Activated CD4-positive, CD25-positive, alpha-beta regulatory T cell treated with anti-CD3 and anti-CD28 coated beads, Interleukin-2, amount 50 U/mL, for 16 hours (primary cell): ENCODE measurements at places on chromosomes 5 and 9.

- DNase-seq, result no peak
Observed at GRCh38 chr5:1729641-1730486, 69.8 kb downstream of the MRPL36 start.

DNA sequence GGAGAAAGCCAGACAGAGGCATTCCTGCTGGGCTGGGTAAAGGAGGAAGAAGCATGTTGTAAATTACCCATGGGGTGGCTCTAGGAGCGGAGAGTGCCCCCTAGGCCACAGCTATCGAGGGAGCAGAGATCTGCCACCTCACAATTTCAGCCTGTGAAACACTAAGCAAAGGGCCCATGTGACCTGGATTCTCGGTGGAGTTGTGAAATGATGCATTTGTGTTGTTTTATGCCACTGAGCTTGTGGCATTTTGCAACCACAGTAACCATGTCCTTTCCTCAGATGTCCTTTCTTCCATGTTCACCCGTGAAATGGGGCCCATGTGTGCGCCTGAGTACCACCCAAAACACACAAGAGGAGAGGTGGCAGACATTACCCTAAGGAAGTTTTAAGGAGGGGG is 159.3 kb downstream of the SYK start:
- DNase-seq, result no peak

DNA sequence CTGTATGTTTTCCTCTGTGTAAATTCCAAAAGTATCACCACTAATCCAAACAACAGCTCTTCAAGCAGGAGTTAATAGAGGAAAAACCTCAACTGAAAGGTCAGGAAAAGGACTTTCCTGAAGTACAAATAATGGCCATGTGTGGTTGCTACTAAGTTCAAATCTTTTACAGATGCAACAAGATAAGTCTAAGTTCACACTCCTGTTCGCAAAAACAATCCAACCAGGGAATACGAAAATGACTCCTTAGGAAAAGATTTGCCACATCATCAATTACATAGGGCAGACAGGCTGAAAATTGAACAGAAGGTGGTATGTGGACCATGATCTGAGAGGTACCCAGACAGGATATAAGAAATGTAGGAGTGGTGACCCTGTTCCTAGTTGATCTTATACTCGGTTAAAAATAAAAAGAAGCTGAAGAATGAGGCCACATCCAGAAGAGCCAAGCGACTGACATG is 210.2 kb downstream of the TSSK1B start:
- no peak for DNase-seq

GRCh38 chr9:9846557-9846956 is 766.2 kb downstream of the PTPRD start:
- no peak for DNase-seq

DNA sequence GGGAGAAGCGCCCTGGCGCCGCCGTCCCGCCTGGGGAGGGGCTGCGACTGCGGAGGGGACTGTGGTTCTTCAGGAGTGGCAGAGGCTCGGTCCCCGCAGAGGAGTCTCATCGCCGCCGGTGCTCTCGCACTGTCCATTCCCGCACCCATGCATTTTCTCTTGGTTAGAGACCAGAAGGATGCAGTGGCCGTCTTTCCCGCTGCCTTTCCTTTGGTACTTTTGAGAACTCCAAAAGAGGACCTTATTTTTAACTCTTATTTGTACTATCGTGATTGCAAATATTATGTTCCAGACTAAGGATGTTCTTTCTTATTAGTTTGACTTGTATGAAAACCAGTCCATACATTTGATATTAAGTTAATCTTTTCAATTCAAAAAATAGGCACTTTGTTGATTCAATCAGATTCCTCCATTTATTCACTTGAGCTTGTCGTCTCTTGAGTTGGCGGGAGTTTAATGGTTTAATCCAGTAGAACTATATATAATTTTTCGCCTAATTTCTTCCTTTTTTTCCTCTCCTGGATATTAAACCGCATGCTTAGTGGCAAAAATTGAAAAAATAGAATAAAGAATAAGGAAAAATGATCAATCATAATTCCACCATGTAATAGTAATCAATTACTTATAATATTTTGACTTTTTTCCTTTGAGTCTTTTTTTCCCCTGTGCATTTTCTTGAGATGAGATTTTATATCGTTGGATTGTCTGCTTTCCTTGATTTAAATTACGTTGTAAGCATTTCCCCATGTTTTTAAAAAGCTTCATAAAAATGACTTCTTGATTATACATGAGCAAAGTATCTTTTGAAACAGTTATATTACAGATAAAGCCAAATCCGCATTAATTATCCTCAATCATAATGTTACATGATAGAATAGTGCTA is 861 bp downstream of the ZFYVE16 start:
- DNase-seq, result peak; percentile 14

- DNase-seq, result no peak
Observed at GRCh38 chr5:82332886-82333615, 54.9 kb upstream of the RPS23 start.

DNA sequence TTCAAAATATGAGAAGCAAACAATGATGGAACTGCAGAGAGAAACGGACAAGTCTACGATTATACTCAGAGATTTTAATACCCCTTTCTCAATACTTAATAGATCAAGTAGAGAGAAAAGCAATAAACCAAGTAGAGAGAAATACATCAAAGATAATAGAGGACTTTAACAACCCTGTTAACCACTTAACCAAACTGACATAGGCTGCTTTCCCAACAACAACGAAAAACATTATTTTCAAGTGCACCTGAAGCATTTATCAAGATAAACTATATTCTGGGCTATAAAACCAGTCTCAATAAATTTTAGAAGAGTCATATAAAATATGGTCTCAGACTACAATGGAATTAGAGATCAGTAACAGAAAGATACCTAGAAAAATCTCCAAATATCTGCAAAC is 67.4 kb downstream of the GNAQ start:
- no peak for DNase-seq

DNA sequence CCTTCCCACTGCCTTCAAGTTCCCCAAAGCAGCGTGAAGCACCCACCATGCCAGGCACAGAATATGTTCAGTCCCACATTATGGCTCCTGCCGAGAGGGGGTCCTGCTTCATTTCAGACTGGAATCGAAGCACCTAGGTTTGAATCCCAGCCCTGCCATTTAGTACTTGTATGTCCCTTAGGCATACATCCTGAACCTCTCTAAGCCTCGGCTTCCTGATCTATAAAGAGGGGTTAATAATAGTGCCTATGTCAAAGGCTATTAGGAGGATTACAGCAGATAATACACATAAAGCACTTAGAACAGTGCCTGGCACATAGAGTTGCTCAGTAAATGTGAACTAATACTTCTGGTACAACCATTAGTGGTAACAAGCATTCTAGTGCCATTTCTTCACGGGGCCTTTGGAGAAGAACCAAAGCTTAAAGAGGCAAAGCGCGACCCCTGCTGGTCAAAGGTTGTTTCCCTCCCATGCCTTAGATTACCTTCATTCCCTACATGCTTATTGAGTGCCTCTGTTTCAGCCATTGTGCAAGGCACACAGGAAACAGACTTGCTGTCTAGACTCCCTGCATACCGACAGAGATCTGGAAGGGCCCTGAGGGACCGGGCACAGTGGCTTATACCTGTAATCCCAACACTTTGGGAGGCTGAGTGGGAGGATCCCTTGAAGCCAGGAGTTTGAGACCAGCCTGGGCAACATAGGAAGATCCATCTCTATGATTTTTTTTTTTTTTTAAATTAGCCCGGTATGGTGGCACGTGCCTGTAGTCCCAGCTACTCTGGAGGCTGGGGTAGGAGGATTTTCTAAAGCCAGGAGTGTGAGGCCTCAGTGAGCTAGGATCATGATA is 98.3 kb downstream of the PPARGC1B start:
- DNase-seq, result peak; percentile 72

GRCh38 chr9:95981761-95982390 is 106.4 kb downstream of the ERCC6L2 start:
- no peak for DNase-seq
